CD4-positive, alpha-beta T cell treated with Interleukin-4 for 1 hour (primary cell): ENCODE measurements at places on chromosomes 3 and 15.

- no peak for DNase-seq
These were observed 2.9 kb upstream of the FES start for GRCh38 chr15:90881181-90881977.

- no peak for DNase-seq
These were observed 449.5 kb downstream of the SHQ1 start for GRCh38 chr3:72398781-72399180.

DNA sequence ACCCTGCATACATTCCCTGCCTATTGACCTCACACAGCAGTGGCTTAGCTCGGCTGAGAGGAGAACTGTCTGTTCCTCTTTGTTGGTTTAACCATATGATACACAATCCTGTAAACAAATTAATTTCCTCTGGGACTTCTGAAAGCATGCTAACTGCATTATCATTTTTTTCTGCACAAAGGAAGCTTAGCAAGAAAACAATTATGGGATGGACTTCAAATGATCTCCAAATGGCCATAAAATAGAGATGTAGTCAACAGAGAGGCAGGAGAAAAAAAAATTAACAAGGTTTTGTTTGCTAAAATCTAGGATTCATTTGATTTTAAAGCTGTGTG lies 14.4 kb upstream of the TMC3 start:
- no peak for DNase-seq

DNA sequence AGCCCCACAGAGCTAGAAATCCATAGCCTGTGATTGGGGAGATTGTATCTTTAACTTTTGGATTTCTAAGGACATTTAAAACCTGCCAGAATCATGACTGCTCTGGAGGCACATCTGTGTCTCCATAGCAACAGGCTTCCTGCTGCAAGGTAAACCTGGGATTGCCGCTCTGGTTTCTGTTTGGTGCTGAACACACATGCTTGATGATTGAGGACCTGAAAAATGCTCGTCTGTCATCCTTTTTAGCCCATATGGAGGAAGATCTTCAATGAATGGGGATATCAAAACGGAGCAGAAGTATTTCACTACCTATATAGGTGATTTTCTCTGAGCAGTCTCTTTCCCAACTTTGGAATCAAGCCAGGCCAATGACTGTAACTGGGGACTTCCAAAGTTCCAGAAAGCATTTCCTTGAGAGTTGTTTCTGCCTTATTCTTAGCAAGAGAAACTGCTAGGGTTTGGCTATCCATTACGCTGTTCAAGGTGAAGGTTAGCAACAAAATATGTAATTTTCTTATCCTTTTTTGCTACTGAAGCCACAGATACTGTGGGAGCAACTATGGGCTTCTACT lies 96.5 kb upstream of the TNIK start:
- no peak for DNase-seq

- no peak for DNase-seq
These were observed 737.9 kb downstream of the MECOM start for GRCh38 chr3:168925568-168925967.

DNA sequence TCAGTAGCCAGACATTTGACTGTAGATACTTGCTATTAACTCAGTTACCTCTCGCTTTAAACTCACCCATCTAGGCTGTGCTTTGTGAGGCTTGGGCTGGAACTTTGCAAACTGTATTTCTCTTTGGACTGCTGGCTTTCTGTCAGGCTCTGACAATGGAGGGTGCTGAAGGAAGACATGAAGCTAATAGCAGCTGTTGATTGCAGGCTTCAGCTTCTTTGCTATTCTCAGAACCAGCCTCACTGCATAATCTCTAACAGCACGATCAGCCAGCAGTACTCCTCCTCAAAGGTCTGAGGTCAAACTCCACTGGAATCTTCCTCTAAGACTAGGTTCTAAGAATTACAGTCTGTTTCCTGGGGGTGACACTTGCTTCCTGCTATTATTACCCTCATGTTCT lies 295.6 kb downstream of the ZBBX start:
- no peak for DNase-seq

GRCh38 chr3:151446002-151446340 lies 14.9 kb downstream of the IGSF10 start:
- no peak for DNase-seq

GRCh38 chr3:53795789-53796560 lies 50.2 kb downstream of the CHDH start:
- DNase-seq: no peak

DNA sequence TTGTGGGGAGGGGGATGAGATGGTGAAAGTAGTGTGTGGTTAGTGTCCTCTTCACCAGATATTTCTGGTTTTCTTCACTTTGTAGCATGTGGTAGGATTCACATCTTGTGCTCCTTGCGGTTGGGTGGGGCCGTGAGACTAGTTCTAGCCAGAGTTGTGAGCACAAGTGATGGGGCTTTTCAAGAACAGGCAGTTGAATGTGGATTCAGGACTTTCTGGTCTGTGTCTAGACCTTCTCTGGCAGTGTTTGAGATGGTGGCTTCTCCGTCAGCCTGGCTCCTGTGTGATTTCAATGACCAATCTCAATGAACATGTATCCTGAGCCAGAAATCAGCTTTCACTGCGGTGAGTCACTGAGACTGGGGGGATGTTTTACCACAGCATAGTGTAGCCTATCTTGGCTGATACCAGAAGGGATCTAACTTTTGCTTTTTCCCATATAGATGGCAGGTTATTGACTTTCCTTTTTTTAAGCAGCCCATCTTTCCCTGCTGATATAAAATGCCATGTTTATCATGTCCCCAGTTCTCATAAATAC lies 82.6 kb downstream of the RPLP1 start:
- DNase-seq: no peak

GRCh38 chr15:90209591-90209990 lies 8.5 kb downstream of the SEMA4B start:
- DNase-seq: no peak
